ENCODE measurements at places on chromosomes 11 and 22. TPM values are rescaled to one million over a fixed set of nuclear protein-coding genes. Genes with fewer than 3 reads are reported as not detected.
A peak's percentile ranks its signal among the peaks of the same experiment; 100 is the strongest.

RTN4RL2 gene
- polyA plus RNA-seq, result 0.88 TPM

TBX10 gene
- not detected for polyA plus RNA-seq

LDHAL6A gene
- not detected for polyA plus RNA-seq

TPST2 gene
- polyA plus RNA-seq, result 27.8 TPM

CFAP300 gene
- 0.65 TPM for polyA plus RNA-seq

- no peak overlapping the region for H3K4me3 ChIP-seq
- H3K27ac ChIP-seq, result no peak overlapping the region
- no peaks in the 10 kb centered on the region for H3K27me3 ChIP-seq
- no peaks in the 10 kb centered on the region for H3K4me1 ChIP-seq
Observed at GRCh38 chr22:25054943-25055511, 102.5 kb downstream of the KIAA1671 start.

- H3K4me1 ChIP-seq, result peaks cover 20% of the 10 kb centered on the region
- H3K4me3 ChIP-seq, result no peak overlapping the region
- DNase-seq, result no peak
Observed at GRCh38 chr11:36070213-36070953, 126.5 kb downstream of the LDLRAD3 start.

GRCh38 chr22:37457093-37457893 lies 28.9 kb downstream of the MFNG start:
- no peak overlapping the region for H3K27ac ChIP-seq
- peak; percentile 61 for DNase-seq
- no peak overlapping the region for H3K4me3 ChIP-seq
- H3K27me3 ChIP-seq, result peaks cover 5% of the 10 kb centered on the region
- no peaks in the 10 kb centered on the region for H3K4me1 ChIP-seq

DNA sequence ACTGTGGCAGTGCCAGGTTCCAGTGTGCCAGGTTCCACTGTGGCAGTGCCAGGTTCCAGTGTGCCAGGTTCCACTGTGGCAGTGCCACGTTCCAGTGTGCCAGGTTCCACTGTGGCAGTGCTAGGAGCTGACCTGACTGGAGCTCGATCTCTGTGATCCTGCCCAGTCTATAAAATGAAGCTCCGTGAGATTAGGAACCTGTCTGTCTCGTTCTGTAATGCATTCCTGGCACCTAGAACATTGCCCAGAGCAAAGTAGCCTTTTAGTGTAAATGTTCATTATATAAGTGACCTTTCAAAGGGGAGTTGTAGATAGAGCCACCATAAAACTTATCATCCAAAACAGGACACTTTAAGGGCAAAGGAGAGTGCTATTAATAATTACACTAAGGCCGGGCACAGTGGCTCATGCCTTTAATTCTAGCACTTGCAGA lies 36.0 kb downstream of the ART5 start:
- no peak overlapping the region for H3K27ac ChIP-seq
- no peak for DNase-seq
- no peak overlapping the region for H3K4me3 ChIP-seq
- H3K4me1 ChIP-seq, result no peaks in the 10 kb centered on the region
- no peaks in the 10 kb centered on the region for H3K36me3 ChIP-seq
- no peaks in the 10 kb centered on the region for H3K27me3 ChIP-seq

DNA sequence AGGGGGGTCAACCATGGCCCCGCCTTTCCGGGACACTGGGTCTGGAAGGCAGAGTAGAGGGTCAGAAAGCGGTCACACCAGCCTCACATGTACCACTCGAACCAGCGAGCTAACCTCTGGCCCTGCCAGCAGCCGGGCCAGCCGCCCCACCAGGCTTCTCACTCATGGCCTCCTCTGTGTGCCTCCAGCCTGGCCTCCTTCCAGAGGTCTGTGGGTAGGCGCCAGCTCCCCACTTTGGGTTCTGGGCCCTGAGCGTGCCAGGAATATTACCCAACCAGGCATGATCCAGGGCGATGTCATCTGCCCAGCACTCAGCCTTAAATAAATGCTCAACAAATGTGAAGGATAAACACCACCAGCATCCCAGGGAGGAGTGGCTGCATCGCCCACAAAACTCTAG lies 5.8 kb downstream of the SCUBE1 start:
- peaks cover 4% of the 10 kb centered on the region for H3K27me3 ChIP-seq
- H3K4me3 ChIP-seq, result no peak overlapping the region
- no peaks in the 10 kb centered on the region for H3K4me1 ChIP-seq
- no peak for DNase-seq

GRCh38 chr11:120996973-120997372 lies 26.9 kb upstream of the TBCEL start:
- H3K4me3 ChIP-seq, result no peak overlapping the region
- H3K27ac ChIP-seq, result no peak overlapping the region
- no peaks in the 10 kb centered on the region for H3K4me1 ChIP-seq
- no peaks in the 10 kb centered on the region for H3K27me3 ChIP-seq
- no peak for DNase-seq

DNA sequence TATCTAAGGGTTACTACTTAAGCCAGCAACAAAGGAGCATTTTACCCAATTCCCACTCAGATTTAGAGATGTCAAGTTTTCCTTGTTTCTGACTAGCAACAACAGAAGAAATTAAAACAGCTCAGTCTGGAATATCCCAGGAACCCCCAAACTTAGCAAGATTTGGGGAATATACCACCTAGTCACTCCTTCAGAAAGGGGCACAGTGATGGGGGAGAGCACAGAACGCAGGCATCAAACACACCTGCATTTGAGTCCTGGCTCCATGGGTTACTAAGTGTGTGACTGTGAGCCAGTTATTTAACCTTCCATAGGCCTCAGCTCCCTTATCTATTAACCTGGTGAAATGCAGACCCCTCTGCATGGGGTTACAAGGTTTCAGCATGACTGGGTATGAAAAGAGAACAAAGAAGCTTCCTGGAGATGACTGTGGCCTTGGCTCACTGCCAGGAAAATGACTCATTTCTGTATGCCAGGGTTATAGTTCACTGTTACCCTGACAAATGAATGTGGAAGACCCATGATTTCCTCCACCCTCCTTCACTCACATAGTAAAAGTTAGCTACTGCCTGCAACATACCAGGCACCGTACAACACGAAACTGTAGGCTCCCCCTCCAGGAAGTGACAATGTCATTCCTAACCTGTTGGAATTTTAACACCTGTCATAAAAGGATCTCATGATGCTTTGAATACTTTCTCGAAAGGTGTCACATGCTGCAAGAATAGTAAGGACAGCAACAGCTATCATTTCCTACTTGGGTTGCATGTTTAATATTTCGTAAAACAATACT lies 79.6 kb downstream of the ME3 start:
- H3K27me3 ChIP-seq, result no peaks in the 10 kb centered on the region
- no peak for DNase-seq

Data from heart right ventricle (tissue), 16 donors.